ENCODE measurements at places on chromosomes 7 and 10.
A peak's percentile ranks its signal among the peaks of the same experiment; 100 is the strongest.

GRCh38 chr7:13276977-13277376, 589.5 kb downstream of the ARL4A start:
- no peak for DNase-seq

GRCh38 chr7:99008921-99009530, 130.7 kb downstream of the TRRAP start:
- DNase-seq, result no peak

DNA sequence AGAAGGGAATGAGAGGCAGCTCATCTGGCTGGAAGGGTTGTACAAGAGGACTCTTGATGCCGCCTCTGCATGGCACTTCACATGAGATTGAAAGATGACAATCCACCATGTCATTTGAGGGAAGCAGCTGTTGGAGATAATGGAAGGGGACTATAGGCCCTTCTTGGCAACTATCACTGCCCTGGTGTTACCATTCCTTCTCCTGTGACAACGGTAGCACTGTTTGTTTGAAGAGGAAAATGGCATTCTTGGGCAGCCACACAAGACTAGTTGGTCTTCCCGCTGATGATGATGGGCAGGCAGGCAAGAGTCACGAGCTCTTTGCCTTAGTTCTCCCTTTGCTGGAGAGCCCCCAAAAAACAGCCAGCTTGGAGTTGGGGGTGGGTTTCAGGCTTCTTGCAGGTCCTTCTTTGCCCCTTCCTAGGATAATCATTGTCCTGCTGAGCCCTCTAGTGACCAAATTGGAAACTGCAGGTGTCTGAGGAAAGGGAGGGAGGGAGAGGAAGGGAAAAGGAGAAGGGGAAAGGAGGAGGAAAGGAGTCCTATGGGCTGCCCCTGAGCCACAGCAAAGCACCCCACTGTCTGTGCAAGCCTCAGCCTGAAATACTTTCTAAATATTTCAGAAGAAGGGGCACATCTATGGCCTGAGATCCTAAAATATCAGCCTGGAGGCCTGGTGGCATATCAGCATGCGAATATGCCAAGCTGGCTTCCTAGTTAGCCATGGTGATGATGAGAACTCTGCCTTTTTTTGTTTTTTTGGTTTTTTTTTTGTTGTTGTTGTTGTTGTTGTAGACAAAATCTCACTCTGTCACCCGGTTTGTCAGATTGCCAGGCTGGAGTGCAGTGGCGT, 165.6 kb upstream of the KMT2E start:
- no peak for DNase-seq

GRCh38 chr7:20411372-20411771, 80.7 kb downstream of the ITGB8 start:
- DNase-seq, result no peak

DNA sequence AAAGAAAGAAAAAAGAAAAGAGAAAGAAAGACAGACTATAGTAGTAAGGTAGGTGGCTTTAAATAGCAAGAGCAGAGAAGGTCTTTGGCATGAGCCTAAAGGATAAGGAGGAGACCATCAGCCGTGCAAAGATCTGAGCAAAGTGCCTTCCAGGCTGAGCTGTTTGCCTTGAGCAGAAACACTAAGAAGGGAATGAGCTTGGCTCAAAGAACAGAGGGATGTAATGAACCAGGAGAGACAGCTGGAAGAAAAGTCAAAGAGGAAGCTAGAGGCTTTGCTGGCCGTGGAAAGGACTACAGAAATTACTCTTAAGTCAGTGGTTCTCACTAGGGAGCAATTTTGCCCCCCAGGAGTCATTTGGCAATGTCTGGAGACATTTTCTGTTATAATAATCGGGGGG, 228.6 kb downstream of the FGFR2 start:
- no peak for DNase-seq

GRCh38 chr10:21329995-21330627, 195.4 kb downstream of the SKIDA1 start:
- DNase-seq, result no peak

GRCh38 chr10:65911151-65911835, 1014.5 kb upstream of the LRRTM3 start:
- no peak for DNase-seq

- DNase-seq, result no peak
These were observed 462.9 kb upstream of the ZMIZ1 start for GRCh38 chr10:78605800-78606350.

- DNase-seq, result no peak
These were observed 17.6 kb downstream of the ASB13 start for GRCh38 chr10:5648494-5649457.

GRCh38 chr10:62259456-62259855, 9.2 kb downstream of the RTKN2 start:
- no peak for DNase-seq

- no peak for DNase-seq
These were observed 33.7 kb downstream of the RAB18 start for GRCh38 chr10:27537787-27538186.

DNA sequence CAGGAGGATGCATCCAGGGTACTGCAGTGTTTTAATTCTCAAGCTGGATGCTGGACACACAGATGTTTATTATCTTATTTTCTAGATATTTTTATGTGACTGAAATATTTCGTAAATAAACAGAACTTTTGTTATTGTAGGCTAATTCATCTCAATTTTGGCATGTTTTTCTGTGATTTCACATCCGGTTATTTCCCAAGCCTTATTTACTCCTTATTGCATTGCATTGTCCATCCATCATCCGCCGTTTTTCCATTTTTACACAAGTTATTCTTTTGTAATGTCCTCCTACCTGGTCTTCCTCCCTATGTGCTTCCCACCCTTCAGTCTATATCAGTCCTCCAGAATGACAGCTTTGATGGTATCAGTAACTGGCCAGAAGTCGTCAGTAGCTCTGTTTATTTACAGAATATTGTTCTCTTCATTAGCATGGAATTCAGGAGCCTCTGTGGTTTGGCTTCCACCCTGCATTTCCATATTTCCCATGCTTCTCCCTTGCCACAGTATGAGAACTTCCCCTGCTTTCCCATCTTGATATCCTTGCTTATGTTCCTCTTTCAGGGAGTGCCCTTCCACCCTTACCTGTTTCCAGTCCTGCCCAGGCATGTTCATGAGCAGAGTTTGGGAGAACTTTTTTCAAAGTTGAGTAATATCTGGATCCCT, 16.1 kb downstream of the GNAI1 start:
- no peak for DNase-seq

DNA sequence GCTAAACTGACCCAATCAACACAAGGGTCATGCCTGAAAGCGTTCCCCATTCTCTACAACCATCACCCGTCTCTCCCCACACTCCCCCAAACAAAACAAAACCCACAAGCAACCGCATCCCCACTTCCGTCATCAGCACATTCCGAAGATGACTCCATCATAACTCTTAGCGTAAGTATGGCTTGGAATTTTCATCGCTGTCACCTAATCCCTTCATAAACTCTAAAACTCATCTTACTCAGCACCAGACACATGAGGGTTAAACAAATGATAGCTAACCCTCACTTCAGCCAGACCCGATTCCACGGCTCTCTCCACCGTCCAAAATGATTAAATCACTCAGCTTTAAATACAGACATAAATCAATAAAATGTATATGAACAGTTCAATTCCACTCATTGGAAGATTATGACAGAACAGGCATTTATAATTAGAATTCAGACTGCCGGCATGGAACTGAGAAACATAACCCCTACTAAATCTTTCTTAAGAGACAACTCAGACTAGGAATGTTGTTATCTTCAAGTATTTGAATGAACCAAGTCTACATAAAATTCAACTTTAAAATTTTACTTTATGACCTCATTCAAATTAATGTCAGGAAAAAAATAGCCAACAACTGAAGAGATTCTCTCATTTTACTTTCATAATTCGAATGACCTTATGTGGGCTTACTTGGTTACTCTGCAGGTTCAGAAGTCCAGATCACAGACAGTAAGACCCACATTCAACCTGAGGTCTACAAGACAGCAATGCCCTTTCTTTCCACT, 215.9 kb downstream of the PARD3 start:
- peak; percentile 38 for DNase-seq

DNA sequence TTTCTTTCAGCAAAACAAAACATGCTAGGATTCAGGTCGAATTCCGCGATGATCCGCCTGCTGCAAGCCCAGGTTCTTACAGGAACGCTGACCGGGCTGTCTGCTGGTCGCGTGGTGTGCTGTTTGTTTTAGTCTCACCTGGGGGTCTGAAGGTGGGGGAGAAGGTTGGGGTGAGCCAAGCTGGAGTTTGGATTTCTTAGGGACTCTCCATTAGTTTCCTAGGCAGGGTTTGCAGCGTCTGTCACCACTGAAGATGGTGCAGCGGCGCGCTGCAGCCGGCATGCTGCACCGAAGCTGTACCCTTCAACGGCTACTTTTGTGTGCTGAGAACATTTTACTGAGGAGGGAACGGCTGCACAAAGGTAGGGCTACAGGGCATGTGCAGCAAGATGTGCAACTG, 48.7 kb downstream of the GCC1 start:
- DNase-seq, result no peak

DNA sequence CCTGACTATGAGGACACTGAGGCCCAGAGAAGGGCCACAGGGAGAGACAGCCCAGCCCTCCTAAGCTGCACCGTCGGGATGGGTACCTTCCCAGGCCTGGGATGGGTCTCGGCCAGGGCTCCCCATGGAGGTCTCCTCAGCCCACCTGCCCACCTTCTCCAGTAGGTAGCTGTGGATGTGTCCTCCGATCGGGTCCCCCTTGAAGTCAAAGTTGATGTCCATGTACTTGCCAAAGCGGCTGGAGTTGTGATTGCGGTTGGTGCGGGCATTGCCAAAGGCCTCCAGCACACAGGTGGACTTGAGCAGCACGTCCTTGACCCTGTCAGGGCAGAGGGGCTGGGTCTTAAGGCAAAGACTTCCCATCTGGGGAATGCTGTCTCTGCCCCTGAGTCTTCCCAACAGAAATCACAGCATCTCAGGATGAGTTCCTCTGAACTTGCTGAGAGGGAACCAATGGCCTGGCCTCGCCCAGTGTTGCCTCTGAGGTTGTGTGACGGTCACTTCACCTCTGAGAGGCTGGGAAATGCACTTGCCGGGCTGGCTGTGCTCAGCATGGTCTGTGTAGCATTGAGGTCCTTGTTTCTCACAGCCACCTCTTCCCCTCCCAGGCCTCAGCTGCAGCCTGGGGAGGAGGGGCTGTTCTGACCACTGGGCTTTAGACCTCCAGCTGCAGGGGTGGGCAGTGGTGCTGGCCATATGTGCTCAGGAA, 3.3 kb downstream of the MYO1G start:
- DNase-seq, result no peak
